ENCODE measurements at places on chromosomes 13 and 19. TPM values are rescaled to one million over a fixed set of nuclear protein-coding genes. Genes with fewer than 3 reads are reported as not detected.

The CD37 gene
- 3.7 TPM for polyA plus RNA-seq

- H3K27ac ChIP-seq, result peak overlapping the region; percentile 69
- DNase-seq, result no peak
- no peaks in the 10 kb centered on the region for H3K27me3 ChIP-seq
- H3K4me1 ChIP-seq, result peaks cover 25% of the 10 kb centered on the region
- peaks cover 9% of the 10 kb centered on the region for H3K36me3 ChIP-seq
- H3K4me3 ChIP-seq, result no peak overlapping the region
These were observed 60.0 kb downstream of the MLLT1 start for GRCh38 chr19:6219586-6220290.

GRCh38 chr13:77715233-77715891 lies 17.9 kb downstream of the SLAIN1 start:
- H3K27me3 ChIP-seq, result no peaks in the 10 kb centered on the region
- no peaks in the 10 kb centered on the region for H3K4me1 ChIP-seq
- H3K27ac ChIP-seq, result no peak overlapping the region
- no peak overlapping the region for H3K4me3 ChIP-seq
- no peak for DNase-seq

The ACP5 gene
- polyA plus RNA-seq, result 18.6 TPM

GRCh38 chr13:88649855-88650254 lies 978.7 kb downstream of the SLITRK5 start:
- H3K4me1 ChIP-seq, result no peaks in the 10 kb centered on the region
- no peaks in the 10 kb centered on the region for H3K27me3 ChIP-seq
- no peak overlapping the region for H3K4me3 ChIP-seq
- no peaks in the 10 kb centered on the region for H3K36me3 ChIP-seq

DNA sequence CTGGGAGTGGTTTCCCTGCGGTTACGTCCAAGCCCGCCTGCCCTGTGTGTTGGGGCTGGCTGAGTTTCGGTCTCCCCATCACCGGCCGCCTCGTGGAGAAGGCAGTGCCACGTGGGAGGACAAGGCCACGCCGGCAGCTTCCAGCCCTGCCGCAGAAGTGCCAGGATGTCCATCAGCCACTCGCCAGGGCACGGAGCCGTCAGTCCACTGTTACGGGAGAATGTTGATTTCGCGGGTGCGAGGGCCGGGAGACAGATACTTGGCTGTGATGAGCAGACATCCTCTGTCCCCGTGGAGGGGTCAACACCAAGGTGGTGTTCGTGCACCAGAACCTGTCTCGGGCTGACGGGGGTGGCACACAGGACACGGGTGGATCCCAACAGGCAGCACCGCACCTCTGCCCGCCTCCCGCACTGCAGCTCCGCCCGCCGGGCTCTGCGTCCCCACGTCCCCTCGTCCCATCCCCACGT lies 86.4 kb upstream of the MCF2L start:
- H3K4me3 ChIP-seq, result no peak overlapping the region
- H3K4me1 ChIP-seq, result peaks cover 5% of the 10 kb centered on the region
- no peak overlapping the region for H3K27ac ChIP-seq
- H3K36me3 ChIP-seq, result peaks cover 5% of the 10 kb centered on the region

- DNase-seq, result no peak
- no peaks in the 10 kb centered on the region for H3K27me3 ChIP-seq
- H3K4me1 ChIP-seq, result peaks cover 10% of the 10 kb centered on the region
- no peaks in the 10 kb centered on the region for H3K36me3 ChIP-seq
- H3K27ac ChIP-seq, result peak overlapping the region; percentile 17
- peak overlapping the region; percentile 41 for H3K4me3 ChIP-seq
These were observed 98.7 kb downstream of the SPACA7 start for GRCh38 chr13:112474869-112475268.

The NFIX gene
- polyA plus RNA-seq, result 14.8 TPM

GRCh38 chr19:2798733-2799132 lies 13.4 kb downstream of the THOP1 start:
- H3K36me3 ChIP-seq, result peaks cover 8% of the 10 kb centered on the region
- no peak overlapping the region for H3K4me3 ChIP-seq
- no peak for DNase-seq
- no peak overlapping the region for H3K27ac ChIP-seq

GRCh38 chr13:24064371-24064770 lies 96.1 kb upstream of the SPATA13 start:
- no peaks in the 10 kb centered on the region for H3K27me3 ChIP-seq
- no peak for DNase-seq
- no peaks in the 10 kb centered on the region for H3K36me3 ChIP-seq
- peak overlapping the region; percentile 58 for H3K27ac ChIP-seq
- H3K4me3 ChIP-seq, result no peak overlapping the region

DNA sequence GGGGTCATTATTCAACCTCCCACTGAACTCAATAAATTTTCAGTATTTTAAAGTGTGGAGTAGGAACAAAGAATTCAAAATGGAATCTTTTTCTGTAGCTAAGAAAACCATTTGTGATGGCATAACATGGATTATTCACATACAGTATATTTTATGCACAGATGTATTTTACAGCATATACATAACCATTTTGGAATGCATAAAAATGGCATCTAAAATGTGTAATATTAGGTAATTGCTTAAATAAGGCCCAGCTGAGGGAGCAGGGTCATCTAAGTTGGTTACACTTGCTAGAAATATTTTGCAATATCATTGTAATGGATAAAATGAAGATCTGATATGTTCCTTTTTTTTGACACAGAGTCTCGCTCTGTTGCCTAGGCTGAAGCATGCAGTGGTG lies 146.9 kb downstream of the LMO7 start:
- H3K27ac ChIP-seq, result no peak overlapping the region
- no peaks in the 10 kb centered on the region for H3K27me3 ChIP-seq
- H3K36me3 ChIP-seq, result no peaks in the 10 kb centered on the region
- H3K4me3 ChIP-seq, result no peak overlapping the region
- peaks cover 19% of the 10 kb centered on the region for H3K4me1 ChIP-seq

DNA sequence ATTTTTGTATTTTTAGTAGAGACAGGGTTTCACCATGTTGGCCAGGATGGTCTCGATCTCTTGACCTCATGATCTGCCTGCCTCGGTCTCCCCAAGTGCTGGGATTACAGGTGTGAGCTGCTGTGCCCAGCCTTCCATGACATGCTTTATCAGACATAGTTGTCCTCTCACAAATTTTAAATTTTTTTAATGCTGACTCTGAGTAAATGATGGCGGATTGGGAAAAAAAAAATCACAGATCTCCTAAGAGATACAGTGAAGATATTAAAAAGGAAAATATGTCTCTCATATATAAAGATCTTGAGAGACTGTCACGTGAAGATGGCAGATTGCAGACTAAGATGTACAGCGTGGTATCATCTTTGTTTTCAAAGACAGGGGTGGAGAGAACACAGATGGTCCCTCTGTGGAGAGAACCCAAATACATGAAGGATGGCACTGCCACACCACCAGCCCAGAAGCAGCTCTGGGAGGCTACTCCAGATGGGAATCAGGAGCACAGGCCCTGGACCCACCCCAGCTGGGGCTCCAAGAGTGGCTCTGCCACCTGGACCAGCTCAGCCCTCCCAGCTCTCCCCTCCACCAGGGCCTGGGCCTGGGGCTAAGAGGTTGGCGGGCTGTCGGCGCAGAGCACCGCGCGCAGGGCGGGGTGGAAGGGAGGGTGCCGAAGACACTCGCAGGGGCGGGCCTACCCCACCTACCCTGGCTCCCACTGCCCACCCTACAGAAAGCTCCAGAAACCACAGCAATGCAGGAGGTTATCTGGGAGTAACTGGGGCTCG lies 20.0 kb upstream of the CCNP start:
- H3K36me3 ChIP-seq, result peaks cover 5% of the 10 kb centered on the region
- H3K27ac ChIP-seq, result no peak overlapping the region
- no peak overlapping the region for H3K4me3 ChIP-seq
- H3K4me1 ChIP-seq, result peaks cover 17% of the 10 kb centered on the region
- no peaks in the 10 kb centered on the region for H3K27me3 ChIP-seq

The FPR2 gene
- polyA plus RNA-seq, result 0.89 TPM

DNA sequence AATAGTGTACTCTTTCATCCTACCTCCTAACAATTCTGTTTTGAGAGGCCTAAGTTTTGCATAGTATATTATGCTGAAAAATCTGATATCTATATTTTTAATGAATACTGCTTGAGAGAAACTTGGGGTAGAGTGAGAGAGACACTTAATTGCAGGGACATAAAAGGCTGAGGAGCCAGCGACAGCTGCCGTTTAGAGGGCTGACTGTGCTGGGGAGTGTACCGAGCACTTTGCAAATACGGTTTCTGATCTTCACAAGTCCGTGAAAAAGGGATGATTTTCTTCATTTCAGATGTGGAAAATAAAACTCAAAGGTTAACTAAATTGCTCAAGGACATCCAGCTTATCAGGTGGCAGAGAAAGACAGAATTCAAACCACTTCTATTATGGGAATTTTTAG lies 97.4 kb downstream of the CAB39L start:
- no peak overlapping the region for H3K27ac ChIP-seq
- H3K36me3 ChIP-seq, result no peaks in the 10 kb centered on the region
- H3K27me3 ChIP-seq, result no peaks in the 10 kb centered on the region
- no peak for DNase-seq
- H3K4me1 ChIP-seq, result no peaks in the 10 kb centered on the region

- no peaks in the 10 kb centered on the region for H3K27me3 ChIP-seq
- H3K4me3 ChIP-seq, result no peak overlapping the region
- no peak overlapping the region for H3K27ac ChIP-seq
- H3K36me3 ChIP-seq, result no peaks in the 10 kb centered on the region
- DNase-seq, result no peak
These were observed 56.1 kb downstream of the ALOX5AP start for GRCh38 chr13:30791354-30792001.

The PALM3 gene
- polyA plus RNA-seq, result 17.9 TPM

- peak overlapping the region; percentile 79 for H3K27ac ChIP-seq
- no peak overlapping the region for H3K4me3 ChIP-seq
- no peaks in the 10 kb centered on the region for H3K27me3 ChIP-seq
- DNase-seq, result no peak
These were observed 9.5 kb downstream of the STK11 start for GRCh38 chr19:1214862-1215731.

DNA sequence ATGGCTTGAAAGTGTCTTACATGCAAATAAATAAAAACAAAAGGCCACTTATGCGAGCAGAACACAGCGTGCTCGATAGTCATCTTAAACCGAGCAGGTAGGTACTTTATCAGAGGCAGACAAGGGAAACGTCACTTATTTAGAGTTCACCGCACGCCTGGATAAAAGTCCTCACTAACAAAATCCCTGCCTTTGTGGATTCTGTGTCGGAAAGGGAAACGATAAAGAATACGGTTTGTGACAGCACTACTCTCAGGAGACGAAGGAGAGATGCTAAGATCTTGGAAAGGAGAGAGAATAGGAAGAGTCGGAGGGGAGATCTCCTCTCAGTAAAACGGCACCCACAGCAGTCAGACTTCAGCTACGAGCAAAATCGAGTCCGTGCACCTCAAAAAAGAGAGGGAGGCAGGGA lies 581 bp downstream of the RCBTB1 start:
- H3K27ac ChIP-seq, result peak overlapping the region; percentile 56
- peaks cover 13% of the 10 kb centered on the region for H3K4me1 ChIP-seq
- H3K36me3 ChIP-seq, result peaks cover 1% of the 10 kb centered on the region
- peak overlapping the region; percentile 89 for H3K4me3 ChIP-seq

The KLK3 gene
- polyA plus RNA-seq, result not detected

The STX10 gene
- polyA plus RNA-seq, result 19.2 TPM

DNA sequence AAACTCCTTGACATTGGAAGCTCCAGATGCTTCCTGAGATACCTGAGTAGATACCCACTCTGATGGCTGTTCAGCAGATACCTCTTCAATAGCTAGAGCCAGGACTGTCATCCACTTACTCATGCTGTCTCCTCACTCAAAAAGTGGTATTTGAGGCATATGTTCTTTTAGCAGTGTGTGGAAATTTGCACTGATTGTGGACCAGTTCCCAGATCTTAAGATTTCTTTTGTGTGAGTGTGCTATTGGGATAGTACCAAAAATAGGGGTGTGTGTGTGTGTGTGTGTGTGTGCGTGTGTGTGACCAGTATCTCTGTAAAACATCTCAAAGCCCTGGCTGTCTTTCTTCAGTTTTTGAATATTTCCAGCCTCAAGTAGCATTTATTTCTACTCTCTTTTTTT lies 108.3 kb downstream of the SLITRK5 start:
- no peaks in the 10 kb centered on the region for H3K4me1 ChIP-seq
- H3K27me3 ChIP-seq, result no peaks in the 10 kb centered on the region
- no peak overlapping the region for H3K4me3 ChIP-seq
- H3K27ac ChIP-seq, result no peak overlapping the region
- H3K36me3 ChIP-seq, result no peaks in the 10 kb centered on the region
- no peak for DNase-seq

GRCh38 chr13:97248243-97248642 lies 26.1 kb downstream of the MBNL2 start:
- no peaks in the 10 kb centered on the region for H3K27me3 ChIP-seq
- H3K4me1 ChIP-seq, result peaks cover 12% of the 10 kb centered on the region
- no peaks in the 10 kb centered on the region for H3K36me3 ChIP-seq
- DNase-seq, result no peak

DNA sequence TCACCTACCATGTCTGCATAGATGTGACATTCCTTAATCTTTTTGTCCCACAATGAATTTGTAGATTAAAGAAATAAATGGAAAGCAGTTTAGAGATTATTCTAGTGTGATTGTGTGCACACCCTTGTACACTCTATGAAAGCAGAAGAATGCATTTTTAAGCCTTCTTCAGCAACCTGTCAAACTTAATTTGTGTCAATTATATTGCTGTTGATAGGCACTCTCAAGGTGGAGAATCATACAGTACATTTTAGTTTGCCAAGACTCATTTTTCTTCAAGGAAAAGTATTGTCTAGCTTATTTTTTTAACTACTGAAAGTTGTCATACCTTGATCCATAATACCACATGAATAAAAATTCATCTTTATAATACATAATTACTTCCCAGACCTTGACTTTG lies 1898.9 kb downstream of the OLFM4 start:
- no peaks in the 10 kb centered on the region for H3K27me3 ChIP-seq
- H3K4me1 ChIP-seq, result no peaks in the 10 kb centered on the region
- no peak for DNase-seq
- no peak overlapping the region for H3K4me3 ChIP-seq

GRCh38 chr19:48900477-48901406 lies 630 bp downstream of the NUCB1 start:
- H3K27me3 ChIP-seq, result no peaks in the 10 kb centered on the region
- peaks cover 21% of the 10 kb centered on the region for H3K4me1 ChIP-seq
- DNase-seq, result no peak

DNA sequence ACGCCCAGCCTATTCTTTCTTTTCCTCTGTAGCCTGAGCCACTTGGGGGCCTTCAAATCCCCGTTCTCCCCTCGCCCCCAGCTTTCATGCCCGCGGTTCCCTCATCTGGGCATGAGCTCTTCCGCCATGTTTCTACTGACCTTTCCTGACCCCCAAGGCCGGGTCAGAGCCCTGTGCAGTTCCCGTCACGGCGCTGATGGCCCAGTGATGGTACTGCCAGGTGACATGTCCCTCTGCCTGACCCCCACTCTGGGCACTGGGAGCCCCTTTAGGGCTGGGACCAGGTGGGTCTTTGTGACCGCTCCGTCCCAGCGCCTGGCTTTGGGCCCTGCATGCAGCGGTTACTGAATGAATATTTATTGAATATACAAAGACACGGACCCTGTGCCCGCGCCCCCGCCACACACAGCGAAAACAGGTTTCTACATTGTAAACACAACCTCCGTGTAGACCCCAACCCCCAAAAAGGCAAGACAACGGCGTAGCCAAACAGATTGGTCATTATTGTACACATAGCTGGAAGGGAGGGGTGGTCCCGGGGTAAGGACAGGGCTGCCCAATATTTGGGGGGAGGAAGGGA lies 7.7 kb downstream of the GPR108 start:
- DNase-seq, result no peak
- H3K27me3 ChIP-seq, result no peaks in the 10 kb centered on the region
- H3K4me3 ChIP-seq, result peak overlapping the region; percentile 64
- H3K36me3 ChIP-seq, result peaks cover 11% of the 10 kb centered on the region
- H3K27ac ChIP-seq, result peak overlapping the region; percentile 99
- H3K4me1 ChIP-seq, result peaks cover 44% of the 10 kb centered on the region

- H3K27me3 ChIP-seq, result no peaks in the 10 kb centered on the region
- no peaks in the 10 kb centered on the region for H3K4me1 ChIP-seq
- DNase-seq, result no peak
- H3K4me3 ChIP-seq, result no peak overlapping the region
These were observed 244.2 kb upstream of the ZNF507 start for GRCh38 chr19:32101206-32101605.

The CRTC1 gene
- 1.5 TPM for polyA plus RNA-seq

The ERFL gene
- not detected for polyA plus RNA-seq

The TNFSF9 gene
- polyA plus RNA-seq, result 0.12 TPM
